ENCODE measurements at places on chromosomes 3 and 15.

DNA sequence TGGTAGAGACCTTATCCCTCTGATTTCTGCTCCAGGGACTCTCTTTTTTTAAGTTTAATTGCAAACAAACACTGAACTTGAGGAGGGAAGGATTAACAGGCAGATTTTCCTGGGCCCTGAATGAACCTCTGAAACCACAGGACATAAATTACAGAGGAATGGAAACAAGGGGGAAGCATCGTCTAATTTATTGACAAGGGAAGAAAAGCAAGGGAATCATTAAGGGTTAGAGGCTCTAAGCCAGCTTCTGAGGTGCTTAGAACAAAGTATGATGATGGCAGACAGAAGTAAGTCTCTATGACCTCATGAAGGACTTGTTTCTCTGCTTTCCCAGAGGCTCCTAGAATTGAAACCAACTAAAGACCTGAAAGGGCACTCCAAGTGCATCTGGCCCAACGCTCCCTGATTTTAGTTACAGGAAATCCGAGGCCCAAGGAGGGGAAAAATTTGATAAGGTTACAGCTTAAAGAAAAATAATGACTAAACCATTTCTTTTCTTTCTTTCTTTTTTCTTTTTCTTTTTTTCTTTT lies 244.7 kb upstream of the NR2E3 start:
- DNase-seq = no peak

- DNase-seq = peak; percentile 40
Observed at GRCh38 chr3:69250014-69250413, 127.6 kb upstream of the LMOD3 start.

DNA sequence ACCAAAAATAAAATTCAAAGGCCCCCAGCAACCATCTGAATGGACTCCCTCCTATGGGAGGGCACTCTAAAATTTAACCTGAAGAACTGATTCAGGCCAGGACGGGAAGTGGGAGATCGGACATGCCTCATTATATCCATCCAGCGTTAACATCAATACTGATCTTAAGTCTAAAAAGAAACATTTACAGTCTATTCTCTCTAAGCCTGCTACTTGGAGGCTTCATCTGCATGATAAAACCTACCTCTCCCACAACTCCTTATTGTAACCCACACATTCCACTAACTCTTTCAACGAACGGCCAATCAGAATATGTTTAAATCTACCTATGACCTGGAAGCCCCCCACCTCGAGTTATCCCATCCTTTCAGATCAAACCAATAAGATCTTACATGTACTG lies 68.4 kb downstream of the HERC1 start:
- no peak for DNase-seq

GRCh38 chr15:74128785-74129585 lies 1.4 kb upstream of the ISLR2 start:
- peak; percentile 1 for DNase-seq

DNA sequence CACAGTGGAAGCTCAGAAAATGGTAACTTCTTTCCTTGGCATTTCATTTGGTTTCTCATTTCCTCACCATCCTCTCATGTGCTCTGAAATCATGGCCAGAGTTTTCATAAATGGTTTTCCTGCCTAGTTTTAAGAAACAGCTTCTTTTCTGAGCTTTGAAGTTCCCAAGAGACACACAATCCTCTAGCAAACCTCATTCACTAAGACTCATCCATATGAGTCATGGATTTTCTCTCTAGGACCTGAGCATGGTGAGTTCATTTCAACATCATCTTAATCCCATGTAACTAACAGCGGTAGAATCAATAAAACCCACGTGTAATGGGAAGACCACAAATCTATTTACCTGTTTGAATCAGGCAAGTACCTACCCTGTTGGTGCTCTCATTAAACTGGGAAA lies 274.5 kb upstream of the LRTM1 start:
- no peak for DNase-seq

DNA sequence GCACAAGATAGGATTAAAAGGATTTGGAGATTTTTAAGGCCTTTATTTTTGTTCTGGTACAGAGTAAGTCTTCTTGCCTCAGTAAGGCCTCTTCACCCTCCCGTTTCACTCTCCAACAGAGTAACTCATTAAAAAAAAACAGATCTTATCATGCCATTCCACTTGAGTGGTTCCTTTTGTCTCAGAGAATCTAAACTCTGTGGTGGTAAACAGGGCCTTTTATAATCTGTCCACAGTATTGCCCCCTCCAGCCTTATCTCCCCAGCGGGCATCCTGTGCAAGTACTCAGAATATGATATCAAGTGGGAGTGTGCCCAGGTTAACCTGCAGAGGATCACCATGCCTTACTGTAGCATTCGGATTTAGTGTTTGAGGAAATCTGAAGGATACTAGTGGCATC lies 20.3 kb upstream of the ATOSA start:
- no peak for DNase-seq

DNA sequence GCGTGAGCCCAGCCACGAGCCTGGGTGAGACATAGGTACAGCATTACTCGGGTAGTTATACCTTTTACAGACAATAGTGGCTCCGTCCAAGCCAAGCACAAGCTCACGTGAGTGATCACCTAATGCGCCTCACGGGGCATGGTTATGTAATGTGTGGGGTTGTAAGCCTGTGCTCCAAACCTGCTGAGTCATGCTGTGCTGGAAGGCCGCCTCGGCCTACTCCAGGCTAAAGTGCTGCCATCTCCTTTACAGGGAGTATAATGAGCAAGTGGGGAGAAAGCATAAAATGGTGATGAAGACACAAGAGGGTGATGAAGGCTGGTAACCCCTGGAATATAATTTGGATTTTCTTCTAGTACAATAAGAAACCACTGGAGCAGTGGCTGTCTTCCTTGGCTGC lies 175.8 kb upstream of the STT3B start:
- no peak for DNase-seq

DNA sequence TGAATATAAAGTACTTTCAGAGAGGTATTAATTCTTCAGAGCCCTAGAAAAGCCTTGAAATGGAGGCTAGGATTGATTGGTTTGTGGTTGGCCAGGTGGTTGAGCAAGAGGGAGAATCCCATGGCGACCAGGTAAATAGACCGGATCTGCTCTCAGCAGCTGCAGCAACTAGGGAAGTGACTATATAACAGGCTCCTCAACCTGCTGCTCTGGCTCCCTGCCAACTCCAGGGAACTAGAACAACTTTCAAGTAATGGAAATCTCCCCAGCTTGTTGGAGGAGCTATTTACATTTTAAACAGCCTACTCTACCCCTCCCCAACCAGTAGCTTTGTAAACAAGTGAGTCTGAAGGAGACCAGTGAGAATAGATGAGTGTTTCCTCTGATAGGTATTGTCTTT lies 121.8 kb upstream of the CADM2 start:
- DNase-seq = peak; percentile 62

Data from NCI-H526 treated with DMSO at 0.1 percent for 48 hours (cell line).